Hair follicular keratinocyte (primary cell): ENCODE measurements at places on chromosomes 1 and 21. TPM values are rescaled to one million over a fixed set of nuclear protein-coding genes. Genes with fewer than 3 reads are reported as not detected.

The SGIP1 gene
- 1.9 TPM in 1 of 2 replicates, not detected in the other for total RNA-seq

The TRIM33 gene
- total RNA-seq: 12.4 and 12.5 TPM in 2 replicates

The CFH gene
- total RNA-seq: 1.4 and 5.5 TPM in 2 replicates

The FAM110D gene
- total RNA-seq: not detected in 2 replicates

The CRTC2 gene
- 10.1 and 11.0 TPM in 2 replicates for total RNA-seq

The THEM5 gene
- total RNA-seq: not detected in 2 replicates

The KRTAP6-2 gene
- not detected in 2 replicates for total RNA-seq

The OR2L3 gene
- total RNA-seq: not detected in 2 replicates

The AMY1B gene
- total RNA-seq: not detected in 2 replicates

The ITLN2 gene
- not detected in 2 replicates for total RNA-seq

The PRELP gene
- total RNA-seq: under 0.01 TPM in 1 of 2 replicates, not detected in the other

The ACBD3 gene
- 40.5 and 47.5 TPM in 2 replicates for total RNA-seq

The CELA2A gene
- not detected in 2 replicates for total RNA-seq
